ENCODE measurements at places on chromosomes 2 and 18.

DNA sequence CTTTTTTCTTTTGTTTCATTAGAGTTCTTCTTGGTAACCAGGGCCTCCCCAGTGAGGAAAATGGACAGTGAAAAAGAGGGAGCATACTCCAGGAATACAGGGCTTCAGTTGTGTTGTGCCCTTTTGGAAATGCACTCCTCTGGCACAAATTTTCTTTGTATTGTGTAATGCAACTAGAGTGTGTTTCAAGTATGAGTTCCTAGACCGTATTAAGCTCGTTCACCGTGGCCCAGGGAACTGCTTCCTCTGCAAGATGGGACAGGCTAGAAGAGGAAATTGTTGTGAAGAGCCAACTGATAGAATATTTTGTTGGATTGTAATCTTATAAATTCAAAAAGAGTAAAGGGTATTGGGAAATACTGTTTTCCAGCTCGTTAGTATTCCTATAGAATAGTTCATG, 137.2 kb upstream of the TTC39C start:
- no peak for DNase-seq

GRCh38 chr2:49186050-49186648, 31.8 kb upstream of the FSHR start:
- no peak for DNase-seq

GRCh38 chr2:112658301-112658700, 12.6 kb downstream of the SLC20A1 start:
- DNase-seq: peak; percentile 47

GRCh38 chr2:10256515-10257031, 46.1 kb upstream of the HPCAL1 start:
- DNase-seq: no peak
